ENCODE measurements at places on chromosomes 1 and 21.

GRCh38 chr1:56135864-56136147, 443.6 kb downstream of the PLPP3 start:
- DNase-seq: no peak

DNA sequence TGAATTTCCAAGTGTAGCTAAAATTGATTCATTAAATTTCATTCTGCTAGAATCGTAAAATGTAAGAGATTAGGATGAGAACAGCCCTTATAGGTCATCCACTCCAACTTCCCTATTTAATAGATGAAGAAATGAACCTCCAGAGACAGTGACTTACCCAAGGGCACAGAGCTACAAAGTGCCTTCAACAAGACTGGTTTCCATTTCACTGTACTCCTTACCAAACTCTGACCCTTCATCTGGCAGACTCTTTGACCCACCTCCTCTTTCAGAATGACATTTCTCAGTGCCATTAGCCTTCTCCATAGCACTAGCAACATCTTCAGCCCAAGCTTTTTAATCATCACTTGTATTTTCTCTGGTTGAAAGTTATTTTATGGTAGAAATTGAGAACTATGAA, 161.3 kb downstream of the NEK7 start:
- DNase-seq: no peak

DNA sequence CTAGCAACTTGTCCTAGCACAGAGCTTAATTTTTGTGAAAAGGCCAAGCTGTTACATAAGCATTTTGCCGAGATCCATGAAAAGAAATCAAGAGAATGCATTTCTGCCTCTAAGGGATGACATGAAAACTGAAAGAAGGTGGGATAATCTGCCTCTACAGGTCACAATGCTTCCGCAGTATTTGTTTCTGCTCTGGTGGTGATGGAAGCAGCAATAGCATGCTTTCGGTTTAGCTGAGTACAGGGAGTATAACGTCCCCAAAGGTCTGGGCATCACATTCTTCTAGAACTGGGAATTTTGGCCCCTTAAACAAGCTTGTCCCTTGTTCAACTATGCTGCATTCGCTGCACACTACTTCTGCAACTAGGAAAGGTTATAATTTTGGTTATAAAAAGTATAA, 14.4 kb upstream of the MAGI3 start:
- no peak for DNase-seq

GRCh38 chr21:17783481-17784179, 35.5 kb downstream of the C21orf91 start:
- no peak for DNase-seq

DNA sequence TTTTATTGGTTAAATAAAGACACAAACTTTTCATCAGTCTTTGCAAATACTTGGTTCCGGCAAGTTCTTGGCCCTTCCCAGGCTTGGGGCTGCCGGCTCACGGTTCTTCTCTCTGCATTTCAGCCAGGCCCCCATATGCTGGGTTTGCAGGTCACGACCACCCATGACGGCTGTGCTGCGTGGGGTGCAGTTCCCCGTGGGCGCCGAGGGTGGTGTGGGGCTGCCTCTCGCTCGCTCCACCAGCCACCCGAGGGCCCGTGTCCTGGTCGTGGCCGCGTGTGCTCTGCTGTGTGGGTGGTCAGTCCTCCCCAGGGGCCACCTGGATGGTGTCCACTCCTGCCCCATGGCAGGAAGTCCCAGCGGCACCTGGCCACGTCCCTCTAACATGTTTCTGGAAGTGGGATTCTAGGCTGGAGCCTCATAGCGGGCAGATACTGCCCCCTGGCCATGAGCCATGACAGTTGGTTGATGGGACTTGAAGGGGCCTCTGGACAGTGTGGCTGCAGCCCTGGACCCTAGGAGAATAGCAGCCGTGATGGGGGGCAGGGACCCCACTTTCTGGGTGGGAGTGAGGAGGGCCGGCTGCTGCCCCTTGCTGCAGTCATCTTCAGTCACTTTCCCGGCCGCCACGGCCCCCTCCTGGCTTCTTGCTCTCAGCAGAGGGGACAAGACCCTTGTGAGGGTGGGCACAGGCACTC, 46.3 kb downstream of the SKI start:
- DNase-seq: no peak

- no peak for DNase-seq
Observed at GRCh38 chr1:156773607-156774006, 6.3 kb downstream of the PRCC start.

- no peak for DNase-seq
Observed at GRCh38 chr1:51576085-51576444, 40.8 kb upstream of the OSBPL9 start.

- DNase-seq: no peak
Observed at GRCh38 chr1:221459558-221459957, 282.3 kb downstream of the DUSP10 start.

DNA sequence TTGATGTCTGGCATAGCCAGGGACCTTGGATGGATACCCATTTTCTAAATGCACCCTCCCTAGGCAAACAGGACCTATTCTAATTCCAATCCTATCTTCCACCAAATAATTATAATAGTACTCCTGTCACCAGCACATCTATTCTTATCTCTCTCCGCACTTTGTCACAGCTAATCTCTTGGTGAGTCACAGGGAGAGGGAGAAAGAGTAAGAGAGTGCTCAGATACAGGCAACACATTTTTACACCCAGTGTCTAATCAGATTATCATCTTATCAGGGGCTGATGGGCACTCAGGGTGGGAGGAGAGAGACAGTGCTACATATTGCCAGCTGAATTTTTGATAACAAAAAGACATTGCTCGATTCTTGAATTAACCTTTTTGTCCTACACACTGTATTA, 275.0 kb upstream of the BEND5 start:
- DNase-seq: no peak

- DNase-seq: no peak
Observed at GRCh38 chr1:174217787-174218574, 58.7 kb downstream of the RABGAP1L start.

GRCh38 chr21:42674351-42674940, 21.0 kb downstream of the PDE9A start:
- DNase-seq: no peak

- no peak for DNase-seq
Observed at GRCh38 chr1:189027512-189027911, 1450.2 kb downstream of the BRINP3 start.

- DNase-seq: no peak
Observed at GRCh38 chr1:70685300-70686286, 274.5 kb downstream of the CTH start.
